T follicular helper cell (primary cell): ENCODE measurements at places on chromosomes 1 and 21.

DNA sequence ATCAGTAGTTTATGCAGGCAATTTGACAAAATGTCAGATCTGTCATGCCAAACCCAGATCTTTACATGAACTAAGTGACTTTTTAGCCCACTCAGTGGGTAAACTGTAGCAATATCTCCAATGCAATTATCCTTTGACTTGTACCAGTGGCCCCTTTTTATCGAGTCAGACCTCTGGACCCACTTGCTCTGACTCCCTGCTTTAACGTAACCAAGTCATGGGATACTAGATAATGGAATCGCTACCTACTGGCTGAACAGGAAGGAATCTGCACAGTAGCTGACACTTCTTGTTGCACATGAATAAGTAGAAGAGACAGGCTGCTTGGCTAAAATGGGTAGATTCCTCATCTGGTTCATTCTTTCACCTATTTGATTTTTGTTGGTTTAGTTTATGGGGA lies 128.4 kb upstream of the LYPLAL1 start:
- DNase-seq: no peak

DNA sequence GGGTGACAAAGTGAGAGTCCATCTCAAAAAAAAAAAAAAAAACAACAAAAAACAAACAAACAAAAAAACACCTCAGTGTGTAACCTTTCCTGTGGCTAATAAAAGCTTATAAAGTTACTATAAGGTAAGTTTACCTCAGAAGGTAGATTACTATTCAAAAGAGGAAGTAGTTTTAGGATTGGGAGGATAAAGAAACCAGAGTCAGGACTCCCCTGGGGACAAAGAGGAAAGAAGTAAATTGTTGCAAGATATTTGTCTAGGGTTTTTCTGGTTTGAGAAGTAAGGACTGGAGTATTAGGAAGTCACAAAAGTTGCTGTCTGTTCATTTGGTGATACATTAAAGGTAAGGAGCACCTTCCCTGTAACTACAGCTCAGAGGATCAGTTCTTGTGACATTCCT lies 23.8 kb upstream of the CENPF start:
- no peak for DNase-seq

GRCh38 chr1:193937308-193937707 lies 750.9 kb upstream of the B3GALT2 start:
- no peak for DNase-seq

DNA sequence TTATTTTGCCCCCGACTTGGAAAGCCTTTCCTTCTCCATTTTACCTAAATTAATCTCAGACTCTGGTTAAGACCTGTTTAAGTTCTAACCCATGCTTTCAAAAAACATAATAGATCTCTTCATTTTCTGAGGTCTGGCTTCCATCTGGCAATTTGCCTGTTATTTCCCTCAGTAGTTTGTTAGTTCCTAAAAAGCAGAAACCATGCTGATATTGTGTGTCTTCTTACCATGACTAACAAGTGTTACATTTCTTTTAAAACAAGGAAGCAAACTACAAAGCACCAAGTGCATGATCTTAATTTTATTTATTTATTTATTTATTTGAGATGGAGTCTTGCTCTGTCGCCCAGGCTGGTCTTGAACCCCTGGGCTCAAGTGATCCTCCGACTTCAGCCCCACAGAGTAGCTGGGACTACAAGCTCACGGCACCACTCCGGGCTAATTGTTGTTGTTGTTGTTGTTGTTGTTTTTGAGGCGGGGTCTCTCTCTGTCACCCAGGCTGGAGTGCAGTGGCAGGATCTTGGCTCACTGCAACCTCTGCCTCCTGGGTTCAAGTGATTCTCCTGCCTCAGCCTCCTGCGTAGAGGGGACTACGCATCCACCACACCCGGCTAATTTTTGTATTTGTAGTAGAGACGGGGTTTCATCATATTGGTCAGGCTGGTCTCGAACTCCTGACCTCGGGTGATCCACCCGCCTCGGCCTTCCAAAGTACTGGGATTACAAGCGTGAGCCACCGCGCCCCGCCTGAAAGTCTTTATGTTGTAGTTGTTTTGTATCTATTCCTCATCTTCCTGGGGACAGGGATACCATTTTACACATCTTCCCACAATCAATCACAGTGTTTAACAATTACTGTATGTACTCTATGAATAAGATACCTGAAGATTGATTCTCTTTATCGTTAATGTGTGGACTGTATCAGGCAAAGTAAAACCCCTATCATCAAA lies 1.3 kb upstream of the PATJ start:
- DNase-seq: no peak

GRCh38 chr1:155946633-155947219 lies 5.3 kb downstream of the RXFP4 start:
- DNase-seq: no peak

DNA sequence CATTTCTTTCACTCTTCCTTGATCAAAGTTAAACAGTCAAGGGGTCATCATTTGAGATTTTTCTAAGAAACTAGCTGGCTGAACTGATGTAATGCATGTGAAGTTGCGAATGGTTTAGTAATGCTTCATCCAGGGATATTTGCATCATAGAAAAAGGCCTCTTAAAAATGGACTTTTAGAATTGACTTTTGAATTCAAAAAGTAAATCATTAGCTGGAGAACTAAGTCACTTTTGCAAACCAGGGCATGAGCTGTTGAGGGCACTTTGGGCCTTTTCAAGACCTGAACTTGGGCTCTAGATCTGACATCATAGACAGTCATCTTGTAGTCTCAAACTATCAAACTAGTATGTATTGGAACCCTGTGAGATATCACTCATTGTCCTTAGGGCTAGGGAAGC lies 85.0 kb downstream of the GRIK1 start:
- DNase-seq: no peak

DNA sequence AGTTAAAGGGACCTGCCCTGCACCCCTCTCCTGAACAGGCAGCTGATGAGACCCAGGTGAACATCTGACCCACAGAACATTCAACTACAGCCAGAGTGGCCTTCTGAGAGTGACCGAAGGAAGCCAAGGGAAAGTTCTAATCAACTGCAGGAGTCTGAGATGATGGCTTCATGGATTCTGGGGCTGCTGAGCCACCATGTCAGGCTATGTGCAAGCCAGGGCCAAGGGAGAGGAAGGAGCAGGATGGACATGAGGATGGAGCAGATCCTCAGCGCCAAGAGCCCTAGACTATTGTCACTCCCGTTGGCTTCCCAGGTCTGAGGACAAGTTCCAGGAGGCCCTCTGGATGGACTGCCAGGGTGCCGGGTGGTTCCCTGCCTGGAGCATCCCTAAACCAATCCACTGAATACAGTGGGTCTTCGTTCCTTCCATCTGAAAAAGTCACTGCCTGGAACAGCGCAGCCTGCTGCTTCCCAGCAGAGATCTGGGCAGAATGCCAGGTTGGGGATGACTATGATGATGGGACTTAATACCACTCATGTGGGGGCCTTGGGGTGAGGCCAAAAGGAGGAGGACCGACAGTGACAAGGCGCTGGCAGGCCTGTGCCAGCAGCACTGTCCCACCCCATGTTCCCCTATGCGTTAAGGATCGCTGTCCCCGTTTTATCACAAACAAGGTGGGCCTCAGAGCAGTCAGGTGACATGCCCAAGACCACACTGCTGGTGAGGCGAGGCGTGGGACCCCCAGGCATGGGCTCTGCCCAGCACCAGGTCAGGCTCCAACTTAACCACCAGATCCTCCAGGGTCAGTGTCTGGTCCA lies 19.8 kb downstream of the SPOCD1 start:
- DNase-seq: no peak

DNA sequence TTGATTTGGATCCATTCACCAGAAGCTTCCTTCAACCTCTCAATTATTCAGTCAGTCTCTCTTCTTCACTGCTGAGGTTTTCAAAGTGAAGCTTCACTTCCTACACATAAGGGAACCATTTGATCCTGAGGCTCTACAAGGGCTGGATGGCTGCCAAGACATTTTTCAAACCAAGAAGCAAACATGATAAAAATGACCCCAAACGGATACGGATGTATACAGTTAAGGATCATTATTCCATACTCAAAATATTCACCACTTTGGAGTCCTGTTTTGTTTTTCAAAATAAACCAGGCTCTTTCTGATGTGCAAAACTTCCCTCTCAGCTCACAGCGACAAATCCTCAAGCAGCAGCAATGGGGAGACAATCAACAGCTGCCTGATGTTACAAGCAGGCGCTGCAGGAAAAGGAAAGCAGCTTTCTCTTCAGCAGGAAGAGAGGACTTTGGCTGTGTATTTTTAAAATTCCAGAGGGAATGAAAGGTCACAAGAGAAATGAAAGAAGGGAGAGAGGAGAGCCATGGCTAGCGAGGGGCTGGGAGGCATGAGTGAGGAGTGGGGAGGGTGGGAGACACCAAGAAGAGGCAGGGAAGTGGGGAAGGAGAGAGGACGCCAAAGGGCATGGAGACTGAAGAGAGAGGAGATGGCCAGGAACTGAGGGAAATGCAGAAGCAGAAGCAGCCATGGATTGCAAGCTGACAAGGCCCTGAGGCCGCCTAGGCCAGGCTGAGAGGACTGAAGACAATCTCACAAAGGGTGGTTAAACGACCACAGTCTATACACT lies 145.4 kb downstream of the SLC45A1 start:
- no peak for DNase-seq

GRCh38 chr1:207983044-207983635 lies 72.2 kb upstream of the CD34 start:
- DNase-seq: no peak

DNA sequence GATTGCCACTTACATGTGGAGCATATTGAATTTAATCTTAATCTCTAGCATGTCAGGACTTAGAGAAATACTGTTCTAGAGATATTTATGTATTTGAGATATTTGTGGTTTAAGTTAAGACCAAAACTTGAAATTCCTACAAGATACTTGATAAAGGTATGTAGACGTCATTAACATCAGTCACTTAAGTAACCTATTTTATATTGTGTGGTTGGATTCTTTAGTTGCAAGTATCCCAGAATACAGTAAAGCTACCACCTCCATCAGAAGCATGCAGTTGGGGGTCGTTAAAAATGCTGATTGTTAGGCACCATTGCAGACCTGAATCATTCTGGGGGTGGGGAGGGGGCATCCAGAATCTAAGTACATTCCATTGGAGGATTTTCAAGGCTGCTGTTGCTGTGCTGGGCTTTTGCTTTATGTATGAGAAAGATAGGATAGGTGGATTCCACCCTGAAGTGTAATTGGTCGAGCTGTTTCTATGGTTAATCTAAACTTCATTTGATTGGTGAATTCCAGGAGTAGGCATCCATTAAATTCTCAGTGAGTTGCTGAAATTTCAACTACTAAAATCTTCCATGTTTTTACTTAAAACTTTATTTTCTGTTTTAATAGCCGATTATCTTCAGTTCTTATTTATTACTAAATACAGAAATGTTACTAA lies 4.0 kb downstream of the H3-3A start:
- no peak for DNase-seq

DNA sequence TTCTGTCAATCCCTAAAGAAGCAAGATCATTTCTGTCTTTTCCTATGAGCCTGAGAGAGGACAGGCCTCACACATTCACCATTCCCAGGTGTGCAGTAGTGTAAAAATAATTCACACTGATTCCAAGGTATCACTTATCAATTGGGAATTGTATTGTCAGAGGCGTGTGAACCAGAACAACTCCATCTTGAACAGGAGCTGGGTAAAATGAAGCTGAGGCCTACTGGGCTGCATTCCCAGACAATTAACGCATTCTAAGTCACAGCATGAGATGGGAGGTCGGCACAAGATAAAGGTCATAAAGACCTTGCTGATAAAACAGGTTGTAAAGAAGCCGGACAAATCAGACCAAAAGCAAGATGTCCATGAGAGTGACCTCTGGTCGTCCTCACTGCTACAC lies 239.2 kb downstream of the SMYD3 start:
- DNase-seq: no peak

DNA sequence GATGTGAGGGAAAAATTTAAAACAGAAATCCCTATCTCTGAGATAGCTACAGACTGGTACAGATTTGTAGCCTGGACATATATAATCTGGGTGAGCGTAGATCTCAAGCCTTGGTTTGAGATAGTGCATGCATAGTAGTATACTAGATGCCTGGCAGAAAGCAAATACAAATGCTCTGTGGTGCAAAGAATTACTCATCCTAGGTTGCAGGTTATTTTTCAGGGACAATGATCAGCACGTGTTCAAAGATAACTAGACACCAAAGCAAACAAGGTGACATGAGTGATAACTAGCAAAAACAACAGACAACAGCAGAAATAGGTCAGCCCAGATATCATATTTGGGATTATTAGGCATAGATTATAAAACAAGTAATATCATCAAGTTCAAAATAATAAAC lies 292.5 kb downstream of the HLX start:
- DNase-seq: no peak

DNA sequence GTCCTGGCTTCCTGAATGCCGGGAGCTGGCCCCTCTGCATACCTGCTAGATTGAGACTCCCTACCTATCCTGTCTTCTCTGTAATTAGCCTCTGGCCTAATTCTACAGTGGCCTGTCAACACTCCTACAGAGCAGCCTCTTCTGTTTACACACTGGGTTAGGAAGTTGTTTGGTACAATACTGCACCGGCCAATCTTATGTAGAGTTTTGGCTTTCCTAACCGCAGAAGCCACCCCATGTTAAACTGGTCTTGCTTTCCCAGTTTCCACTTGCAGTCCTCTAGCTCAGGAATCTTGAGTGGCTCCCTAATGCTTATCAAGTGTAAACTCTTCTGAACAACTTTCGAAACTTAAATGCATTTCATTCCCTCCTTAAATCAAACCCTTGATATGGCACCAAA lies 42.8 kb downstream of the DPH5 start:
- no peak for DNase-seq

GRCh38 chr1:165869343-165869742 lies 41.9 kb downstream of the UCK2 start:
- no peak for DNase-seq
